Stimulated activated CD4-positive, alpha-beta T cell treated with anti-CD3 and anti-CD28 coated beads, Interleukin-15, amount 100 ng/mL, for 48 hours (primary cell): ENCODE measurements at places on chromosomes 11 and 22.

GRCh38 chr11:65124480-65125196 lies 2.5 kb downstream of the MRPL49 start:
- DNase-seq: no peak

GRCh38 chr22:48212727-48213126 lies 1450.3 kb downstream of the TBC1D22A start:
- DNase-seq: no peak

GRCh38 chr11:64969209-64969608 lies 2.7 kb downstream of the MAJIN start:
- DNase-seq: no peak

DNA sequence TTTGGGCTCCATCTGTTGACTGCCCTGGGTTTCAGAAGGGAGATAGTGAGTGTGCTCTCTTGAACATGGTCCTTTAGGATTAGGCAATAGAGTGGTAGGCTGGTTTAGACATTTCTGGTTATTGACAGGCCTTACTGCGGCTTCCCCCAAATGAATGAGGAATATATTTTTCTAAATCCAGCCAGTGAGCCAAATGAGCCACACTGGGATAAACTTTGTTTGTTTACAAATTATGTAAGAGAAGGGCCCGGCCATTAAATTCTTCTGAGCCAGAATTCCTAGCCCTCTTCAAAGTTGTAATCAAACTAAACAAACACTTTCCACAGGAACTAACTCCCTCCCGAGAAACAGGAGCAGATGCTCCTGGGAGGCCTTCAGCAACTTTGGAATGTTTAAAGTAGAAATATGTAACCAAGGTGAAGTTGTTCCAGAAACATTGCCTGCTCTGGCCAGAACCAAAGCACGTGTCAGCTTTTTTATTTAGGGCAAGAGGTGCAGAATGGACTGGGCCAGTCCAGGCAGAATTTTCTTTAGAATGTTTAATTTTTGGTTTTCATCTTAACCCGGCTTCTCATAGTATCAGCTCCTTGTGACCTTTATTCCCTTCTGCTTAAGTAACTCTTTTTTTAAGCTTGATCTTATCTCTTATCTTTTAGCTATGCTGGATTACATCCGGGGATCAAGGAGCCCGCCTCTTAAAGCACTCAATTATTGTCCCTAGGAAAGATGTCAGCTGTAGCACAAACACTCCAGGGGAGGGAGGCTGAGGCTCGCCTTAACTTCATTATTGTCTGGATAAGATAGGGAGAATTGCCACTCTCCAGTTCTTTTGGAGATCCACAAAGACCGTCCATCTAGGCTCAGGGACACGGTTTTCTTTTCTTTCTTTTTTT lies 28.7 kb downstream of the ZNRF3 start:
- DNase-seq: no peak

DNA sequence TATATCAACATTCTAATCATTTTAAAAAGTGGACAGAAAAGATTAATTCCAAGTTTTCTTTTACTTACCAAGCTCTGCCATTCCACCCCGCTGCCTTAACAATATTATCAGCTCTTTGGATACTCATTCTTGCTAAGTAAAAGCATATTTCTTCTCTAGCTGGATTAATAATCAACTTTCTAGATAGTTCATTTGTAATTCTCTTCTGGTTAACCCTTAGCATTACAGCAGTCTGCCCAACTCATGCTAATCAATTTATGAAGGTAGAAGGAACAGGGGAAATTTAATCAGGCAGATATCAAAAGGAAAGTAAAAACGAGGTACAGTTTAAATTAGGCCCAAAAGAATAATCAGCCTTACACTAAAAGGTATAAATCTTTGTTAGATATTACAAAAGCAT lies 41.0 kb upstream of the SOX6 start:
- no peak for DNase-seq

- DNase-seq: peak; percentile 42
Measured at GRCh38 chr11:76805206-76805913, 22.2 kb downstream of the TSKU start.

- no peak for DNase-seq
Measured at GRCh38 chr11:60753309-60753708, 3.4 kb upstream of the MS4A15 start.

- DNase-seq: no peak
Measured at GRCh38 chr11:133605482-133605881, 73.2 kb upstream of the OPCML start.

DNA sequence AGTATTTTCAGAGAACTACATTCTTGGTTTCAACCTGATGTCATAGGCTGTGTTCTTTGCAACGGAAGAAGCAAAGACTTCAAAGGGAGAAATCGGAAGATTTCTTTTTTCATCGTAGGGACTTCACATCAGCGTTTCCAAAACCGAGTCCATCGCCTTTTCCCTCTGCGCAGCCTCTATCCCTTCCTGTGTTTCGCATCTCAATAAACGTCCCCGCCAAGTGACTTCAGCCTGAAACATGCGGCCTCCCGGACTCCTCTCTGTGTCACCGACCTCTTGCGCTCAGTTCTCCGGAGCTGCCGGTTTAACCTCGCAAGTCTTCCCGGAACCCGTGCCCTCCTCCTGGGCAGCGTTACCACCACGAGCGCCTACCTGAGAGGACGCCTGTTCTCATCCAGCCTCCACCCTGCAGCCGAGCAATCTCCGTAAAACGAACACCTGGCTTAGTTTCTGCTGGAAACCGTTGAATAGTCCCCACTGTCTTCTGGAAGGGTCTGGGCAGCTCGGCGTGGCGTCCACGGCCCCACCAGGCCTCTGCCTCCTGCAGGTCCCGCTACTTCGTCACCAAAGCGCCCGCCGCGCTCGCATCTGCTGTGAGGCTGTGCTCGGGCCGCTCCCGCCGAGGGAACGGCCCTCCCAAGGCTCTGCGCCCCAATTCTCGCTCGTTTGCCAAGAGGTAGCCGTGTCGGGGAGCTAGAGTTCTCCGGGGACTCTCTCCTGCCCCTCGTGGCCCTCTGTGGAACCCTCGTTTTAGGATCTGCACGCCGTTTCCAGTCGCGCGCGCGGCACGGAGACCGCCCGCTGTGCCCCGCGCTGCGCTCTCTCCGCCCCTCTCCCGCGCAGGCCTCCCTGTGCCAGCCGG lies at the start of gene GLB1L3:
TSS of gene GLB1L3 (plus strand) at position 846 of the 862 bp plus-strand sequence. CDS start 362 bp downstream, outside the sequence.
- DNase-seq: peak; percentile 69

DNA sequence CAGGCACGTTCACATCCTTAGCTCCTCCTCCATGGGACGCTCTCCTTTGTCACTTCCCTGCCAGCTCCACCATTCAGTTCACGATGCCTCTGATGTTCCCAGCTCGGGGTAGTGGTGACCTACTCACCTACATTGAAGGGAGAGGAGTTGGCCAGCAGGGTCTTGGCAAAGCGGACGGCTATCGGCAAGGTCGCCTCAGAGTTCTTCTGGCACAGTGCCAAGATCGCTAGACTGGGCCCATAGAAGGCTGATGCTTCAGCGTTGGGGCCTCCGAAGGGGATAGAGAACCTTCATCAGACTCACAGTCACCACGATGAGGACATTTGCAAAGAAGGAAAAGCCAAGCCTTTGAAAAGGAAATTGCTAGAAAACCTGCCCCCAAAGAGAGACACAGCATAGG lies 3.0 kb downstream of the CBLIF start:
- no peak for DNase-seq

GRCh38 chr11:6433998-6434660 lies 6.7 kb downstream of the HPX start:
- no peak for DNase-seq
